Stimulated activated naive CD8-positive, alpha-beta T cell treated with anti-CD3 and anti-CD28 coated beads, Interleukin-15, amount 100 ng/mL, for 72 hours (primary cell): ENCODE measurements at places on chromosomes 3 and 15.

DNA sequence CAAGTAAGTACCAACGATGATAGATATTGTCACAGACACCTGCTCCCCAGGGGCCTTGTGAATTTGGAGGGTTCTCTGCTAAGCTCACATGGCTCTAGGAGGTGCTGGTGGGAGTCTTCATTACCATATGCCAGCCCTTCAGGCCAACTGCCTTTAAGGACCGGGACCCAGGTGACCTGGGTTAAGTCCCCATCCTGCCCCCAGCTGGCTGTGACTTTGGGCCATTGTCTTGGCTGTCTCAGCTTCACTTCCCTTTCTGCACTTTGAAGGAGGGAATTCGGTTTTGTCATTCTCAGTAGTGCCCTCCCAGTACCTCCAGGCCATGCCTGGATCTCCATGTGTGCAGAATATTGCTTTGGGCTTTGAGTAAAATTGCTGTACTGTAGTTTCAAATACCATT, 72.8 kb upstream of the ACAD9 start:
- no peak for DNase-seq

- no peak for DNase-seq
Observed at GRCh38 chr15:40332113-40332781, 8.5 kb downstream of the CCDC9B start.

DNA sequence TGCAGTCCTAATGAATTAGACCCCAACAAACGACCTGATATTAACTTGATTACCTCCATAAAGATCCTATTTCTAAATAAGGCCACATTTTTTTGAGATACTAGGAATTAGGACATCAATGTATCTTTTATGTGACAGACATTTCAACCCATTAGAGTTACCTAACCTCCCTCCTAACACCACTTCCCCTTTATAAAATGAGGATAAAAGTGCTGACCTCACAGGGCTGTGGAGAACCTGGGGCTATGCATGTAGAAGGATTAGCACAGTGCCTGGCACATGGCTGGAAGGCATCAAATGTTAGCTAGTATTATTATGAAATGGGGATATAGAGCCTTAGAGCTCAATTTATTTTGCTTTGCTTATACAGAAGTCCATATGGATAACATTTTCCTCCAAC, 53.5 kb upstream of the LRRN1 start:
- DNase-seq = no peak

- no peak for DNase-seq
Observed at GRCh38 chr3:99969136-99969535, 145.2 kb downstream of the FILIP1L start.

DNA sequence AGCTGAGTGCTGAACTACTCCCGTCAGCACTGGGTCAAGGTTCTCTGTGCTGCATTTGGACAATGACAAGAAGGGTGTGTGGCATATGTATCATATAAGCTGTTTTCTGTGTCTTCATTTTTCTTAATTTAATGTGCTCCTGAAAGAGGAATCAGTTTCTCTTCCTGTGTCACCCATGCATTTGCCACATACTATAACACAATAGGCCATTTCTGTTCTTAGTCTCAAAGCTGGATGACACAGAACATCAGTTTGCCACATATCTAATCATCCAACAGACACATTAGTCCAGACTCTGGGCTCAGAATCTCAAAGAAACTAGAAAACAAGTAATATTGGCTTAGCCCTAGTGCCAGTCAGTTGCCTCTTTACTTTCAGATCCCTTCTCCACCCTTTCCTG, 34.1 kb downstream of the CEP19 start:
- DNase-seq = no peak

DNA sequence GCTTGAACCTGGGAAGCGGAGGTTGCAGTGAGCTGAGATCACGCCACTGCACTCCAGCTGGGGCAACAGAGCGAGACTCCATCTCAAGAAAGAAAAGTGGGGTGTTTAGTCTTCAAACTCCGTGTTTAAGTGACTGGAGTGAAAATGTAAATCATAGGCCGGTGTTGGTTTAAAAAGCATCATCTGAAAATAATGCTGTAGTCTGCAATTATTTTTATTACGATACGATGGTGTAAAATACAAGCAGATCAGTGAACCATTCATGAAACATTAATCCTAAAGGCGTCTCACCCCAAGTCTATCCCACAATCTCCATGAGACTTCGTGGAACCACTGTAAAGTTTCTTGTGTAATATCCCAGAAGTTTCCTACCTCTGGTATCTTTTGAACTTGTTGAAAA, 6.3 kb downstream of the CTNNB1 start:
- no peak for DNase-seq

- DNase-seq = no peak
Observed at GRCh38 chr15:42848846-42849245, 71.7 kb downstream of the TTBK2 start.

- DNase-seq = no peak
Observed at GRCh38 chr3:50425911-50426310, 66.6 kb upstream of the TMEM115 start.

DNA sequence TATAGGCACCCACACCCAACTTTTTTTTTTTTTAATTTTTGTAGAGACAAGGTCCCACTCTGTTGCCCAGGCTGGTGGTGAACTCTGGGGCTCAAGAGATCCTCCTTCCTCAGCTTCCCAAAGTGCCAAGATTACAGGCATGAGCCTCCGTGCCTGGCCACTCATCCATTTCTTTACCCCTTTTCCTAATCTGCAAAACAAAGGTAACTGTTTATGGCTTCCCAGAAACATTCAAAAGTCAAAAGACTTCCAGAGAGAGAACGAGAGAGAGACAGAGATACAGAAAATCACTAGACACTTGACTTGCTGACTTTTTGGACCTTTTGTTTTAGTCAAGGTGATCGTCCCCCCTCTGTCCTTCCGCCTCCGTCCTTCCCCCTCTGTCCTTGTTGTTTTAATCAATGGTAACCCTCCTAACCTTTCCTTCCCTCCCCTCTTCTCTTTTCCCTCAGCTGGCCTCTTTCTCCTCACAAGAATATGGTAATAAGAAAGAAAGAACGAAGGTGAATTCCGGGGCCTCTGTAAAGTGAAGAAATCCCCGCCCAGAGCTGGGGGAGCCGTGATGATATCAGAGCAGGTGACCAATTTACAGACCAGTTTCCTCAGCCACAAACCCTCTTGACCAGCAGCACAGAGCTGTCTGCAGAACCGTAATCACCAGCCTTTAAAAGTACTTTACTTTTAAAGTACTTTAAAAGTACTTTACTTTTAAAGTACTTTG, 21.9 kb downstream of the KLHL6 start:
- no peak for DNase-seq

DNA sequence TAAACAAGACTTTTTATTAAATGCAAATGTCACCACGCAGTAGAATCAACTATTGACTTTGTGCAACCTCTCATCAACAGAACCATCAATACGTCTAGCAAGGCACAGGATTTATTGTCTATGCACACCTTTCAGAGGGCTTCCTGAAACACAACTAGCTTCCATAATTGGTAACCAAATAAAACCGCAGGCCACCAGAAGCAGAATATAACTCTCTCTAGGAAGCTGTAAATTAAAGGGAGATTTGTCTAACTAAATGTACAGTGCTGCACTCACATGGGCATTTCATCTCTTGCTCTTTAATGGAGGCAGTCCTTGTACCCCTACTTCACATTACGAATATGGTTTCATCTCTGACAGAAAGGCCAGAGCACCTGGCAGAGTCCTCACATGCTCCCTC, 93.0 kb downstream of the FHIT start:
- DNase-seq = no peak

GRCh38 chr3:71029770-71030169, 553.8 kb downstream of the FOXP1 start:
- no peak for DNase-seq

- DNase-seq = no peak
Observed at GRCh38 chr15:92636401-92636907, 19.1 kb downstream of the FAM174B start.

- no peak for DNase-seq
Observed at GRCh38 chr3:21682206-21682605, 68.8 kb downstream of the ZNF385D start.

- DNase-seq = no peak
Observed at GRCh38 chr15:50082066-50082465, 37.0 kb downstream of the ATP8B4 start.

DNA sequence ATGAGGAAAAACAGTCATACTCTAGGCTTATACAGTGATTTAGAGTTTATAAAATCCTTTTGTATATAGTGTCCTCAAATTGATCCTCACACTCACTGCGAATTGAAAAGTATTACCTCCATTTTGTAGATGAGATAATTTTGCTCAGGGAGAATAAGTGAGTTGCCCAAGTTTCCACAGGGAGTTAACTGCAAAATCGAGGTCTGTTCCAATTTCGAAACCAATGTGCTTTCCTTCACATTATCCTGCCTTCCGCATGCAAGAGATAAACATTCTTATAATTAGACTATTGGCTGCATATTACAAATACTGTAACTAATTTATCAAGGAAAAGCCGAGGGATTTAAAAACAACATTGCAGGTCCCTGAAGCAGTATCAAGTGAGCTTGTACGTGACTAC, 667.0 kb downstream of the SQOR start:
- DNase-seq = no peak

DNA sequence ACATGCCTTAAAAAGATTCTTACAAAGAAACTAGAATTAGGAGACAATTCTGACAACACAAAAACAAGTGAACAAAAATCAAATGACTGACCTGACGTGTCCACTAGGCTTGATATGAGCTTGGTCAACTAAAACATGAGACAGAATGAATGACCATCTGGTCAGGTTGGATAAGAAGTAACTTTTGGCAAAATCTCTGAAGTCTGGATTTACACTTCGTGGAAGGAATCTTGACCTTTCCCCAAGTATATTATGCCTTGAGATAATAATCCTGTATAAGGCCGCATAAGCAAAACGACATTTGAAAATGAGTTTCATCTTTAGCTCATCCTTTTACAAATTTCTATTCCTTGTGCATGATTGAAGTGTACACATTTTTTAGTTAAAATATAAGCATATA, 1.1 kb upstream of the TF start:
- DNase-seq = no peak

- no peak for DNase-seq
Observed at GRCh38 chr3:197399486-197399885, 101.1 kb upstream of the DLG1 start.

- DNase-seq = no peak
Observed at GRCh38 chr3:141767066-141767465, 3.9 kb downstream of the GRK7 start.

GRCh38 chr3:42230860-42231259, 35.1 kb downstream of the CCK start:
- no peak for DNase-seq

DNA sequence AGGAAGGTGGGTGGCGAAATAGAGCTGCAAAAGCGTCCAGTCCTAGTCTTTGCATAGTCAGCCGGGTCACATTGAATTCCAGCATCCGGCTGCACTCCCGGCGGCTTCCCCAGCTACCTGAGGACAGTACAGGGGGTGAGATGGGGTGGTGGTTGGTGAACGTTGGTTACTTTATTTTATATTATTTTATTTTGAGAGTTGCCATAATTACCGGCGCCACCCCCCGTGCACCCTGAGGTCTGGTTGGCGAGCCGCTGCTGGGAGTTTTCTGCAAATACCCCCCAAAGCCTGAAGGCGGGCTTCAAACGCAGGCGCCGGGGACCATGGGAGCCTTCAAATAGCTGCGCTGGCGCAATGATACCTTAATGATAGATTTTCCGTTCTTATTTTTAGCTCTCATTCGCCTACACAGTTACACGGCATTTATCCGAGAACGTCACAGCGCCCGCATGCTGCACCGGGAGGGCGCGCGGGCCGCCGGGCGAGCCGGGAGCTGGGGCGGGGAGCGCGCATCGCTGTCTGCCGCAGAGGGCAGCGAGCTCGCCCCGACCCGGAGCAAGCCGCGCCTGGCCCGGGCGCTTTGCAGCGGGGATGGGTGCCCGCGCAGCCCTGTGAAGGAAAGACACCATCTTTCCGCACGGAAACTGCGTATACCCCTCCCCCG, 756 bp upstream of the RASGRF1 start:
- DNase-seq = peak; percentile 30

GRCh38 chr3:179321668-179322285, 1.1 kb upstream of the ZNF639 start:
- DNase-seq = no peak

GRCh38 chr15:70284438-70285214, 186.9 kb upstream of the TLE3 start:
- DNase-seq = no peak

GRCh38 chr3:168066882-168067281, 28.8 kb downstream of the GOLIM4 start:
- no peak for DNase-seq

GRCh38 chr15:53446376-53446775, 313.1 kb downstream of the WDR72 start:
- no peak for DNase-seq

- no peak for DNase-seq
Observed at GRCh38 chr3:181713280-181713647, 1.5 kb downstream of the SOX2 start.

GRCh38 chr3:39150148-39150802, 3.1 kb downstream of the CSRNP1 start:
- DNase-seq = no peak

DNA sequence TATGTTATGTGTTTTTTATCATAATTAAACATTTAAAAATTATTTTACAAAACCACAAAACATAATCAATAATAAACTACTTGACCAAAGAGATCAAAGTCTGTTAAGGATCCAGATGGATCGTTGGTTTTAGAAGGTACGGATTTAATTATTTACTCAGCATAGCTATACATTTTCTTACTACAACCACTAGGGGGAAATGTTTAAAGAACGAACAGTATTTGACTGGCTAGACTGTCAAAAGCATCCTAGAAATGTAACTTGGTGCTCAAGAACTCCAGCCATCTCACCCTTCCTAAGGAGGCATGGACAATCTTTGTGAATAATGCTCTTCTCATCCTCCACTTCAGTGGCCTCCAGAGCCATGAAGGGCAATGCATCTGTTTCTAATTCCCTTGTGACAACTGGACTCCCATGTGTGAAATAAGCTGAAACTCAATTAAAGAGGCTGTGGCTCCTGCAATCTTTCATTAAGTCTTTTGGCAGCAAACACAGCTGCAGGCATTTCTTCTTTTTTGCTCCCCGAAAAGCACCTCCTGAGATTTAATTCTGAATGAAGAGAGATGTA, 94.7 kb upstream of the TUSC7 start:
- DNase-seq = no peak

DNA sequence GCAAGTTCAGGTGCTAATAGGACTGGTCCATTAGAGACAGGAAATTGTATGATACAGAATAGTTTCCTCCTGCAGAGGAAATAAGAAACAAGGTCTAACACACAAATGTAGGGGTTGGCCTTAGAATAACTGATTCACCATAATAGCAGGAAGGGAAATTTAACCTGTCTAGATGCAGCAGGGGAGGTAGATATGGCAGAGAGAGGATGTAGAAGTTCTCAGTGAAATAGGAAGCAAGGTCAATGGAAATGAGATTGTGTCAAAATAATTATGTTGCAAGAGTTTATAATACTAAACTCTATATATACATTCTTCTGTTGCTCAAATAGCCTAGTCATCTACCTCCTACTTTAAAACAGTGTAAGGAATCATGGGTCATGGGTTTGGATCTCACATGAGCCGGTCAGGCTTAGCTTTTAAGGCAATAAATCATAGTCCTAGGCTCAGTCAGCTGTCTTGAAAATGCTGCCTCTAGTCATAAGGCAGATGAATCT, 17.0 kb downstream of the BCL2A1 start:
- DNase-seq = no peak

- DNase-seq = no peak
Observed at GRCh38 chr3:138440596-138440995, 6.2 kb downstream of the ESYT3 start.
